Regular cardiac myocyte (primary cell): ENCODE measurements at places on chromosomes 16 and 17. TPM values are rescaled to one million over a fixed set of nuclear protein-coding genes. Genes with fewer than 3 reads are reported as not detected.

Gene CETP
- total RNA-seq, result 0.19 and 0.56 TPM in 2 replicates

Gene PRSS27
- total RNA-seq, result 0.19 and 0.56 TPM in 2 replicates

Gene CSH2
- total RNA-seq, result not detected in 2 replicates

Gene GGT6
- total RNA-seq, result not detected in 2 replicates

Gene EPN3
- not detected in 2 replicates for total RNA-seq

Gene KRT24
- not detected in 2 replicates for total RNA-seq

Gene LITAFD
- not detected in 2 replicates for total RNA-seq
